ENCODE measurements at places on chromosomes 2 and 18.

DNA sequence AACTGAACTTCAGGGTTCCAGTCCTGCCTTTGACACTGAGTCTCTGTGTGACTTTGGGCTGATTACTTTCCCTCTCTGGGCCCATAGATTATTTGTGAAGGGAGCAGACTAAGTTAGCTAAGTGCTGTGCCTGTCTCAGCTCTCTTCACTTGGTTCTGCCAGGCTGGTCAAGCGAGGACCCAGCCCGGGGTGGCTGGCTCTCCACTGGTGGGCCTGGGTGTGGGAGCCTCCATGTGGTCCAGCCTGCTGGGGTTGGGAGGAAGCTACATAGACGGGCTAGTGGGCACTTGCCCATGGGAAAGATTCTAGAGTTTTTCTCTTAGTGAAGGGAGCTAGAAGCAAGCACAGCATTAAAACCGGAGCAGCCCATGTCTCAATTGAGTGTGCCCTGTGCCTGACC, 59.0 kb downstream of the DYSF start:
- DNase-seq = no peak

DNA sequence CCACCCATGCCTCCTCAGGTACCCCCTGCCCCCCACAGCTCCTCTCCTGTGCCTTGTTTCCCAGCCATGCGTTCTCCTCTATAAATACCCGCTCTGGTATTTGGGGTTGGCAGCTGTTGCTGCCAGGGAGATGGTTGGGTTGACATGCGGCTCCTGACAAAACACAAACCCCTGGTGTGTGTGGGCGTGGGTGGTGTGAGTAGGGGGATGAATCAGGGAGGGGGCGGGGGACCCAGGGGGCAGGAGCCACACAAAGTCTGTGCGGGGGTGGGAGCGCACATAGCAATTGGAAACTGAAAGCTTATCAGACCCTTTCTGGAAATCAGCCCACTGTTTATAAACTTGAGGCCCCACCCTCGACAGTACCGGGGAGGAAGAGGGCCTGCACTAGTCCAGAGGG, 803 bp upstream of the DES start:
- DNase-seq = no peak

DNA sequence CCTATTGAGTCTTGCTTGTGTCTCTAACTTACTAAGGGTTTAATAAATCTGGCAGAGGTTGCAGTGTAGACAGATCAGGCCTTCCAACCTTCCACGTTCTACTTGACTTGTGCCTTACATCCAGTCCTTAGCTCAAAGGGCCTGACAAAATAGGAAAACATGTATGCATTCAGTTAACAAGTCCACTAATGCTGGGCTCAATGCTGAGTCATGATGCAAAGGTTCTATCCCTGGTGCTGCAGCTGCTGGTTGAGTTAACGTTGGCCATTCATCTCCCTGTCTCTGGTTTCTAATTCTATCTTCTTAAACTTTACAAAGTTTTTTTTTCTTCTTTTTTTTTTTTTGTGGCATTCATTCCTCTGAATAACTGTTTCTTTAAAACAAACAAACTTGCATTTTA, 46.3 kb upstream of the ITGB6 start:
- peak; percentile 36 for DNase-seq

DNA sequence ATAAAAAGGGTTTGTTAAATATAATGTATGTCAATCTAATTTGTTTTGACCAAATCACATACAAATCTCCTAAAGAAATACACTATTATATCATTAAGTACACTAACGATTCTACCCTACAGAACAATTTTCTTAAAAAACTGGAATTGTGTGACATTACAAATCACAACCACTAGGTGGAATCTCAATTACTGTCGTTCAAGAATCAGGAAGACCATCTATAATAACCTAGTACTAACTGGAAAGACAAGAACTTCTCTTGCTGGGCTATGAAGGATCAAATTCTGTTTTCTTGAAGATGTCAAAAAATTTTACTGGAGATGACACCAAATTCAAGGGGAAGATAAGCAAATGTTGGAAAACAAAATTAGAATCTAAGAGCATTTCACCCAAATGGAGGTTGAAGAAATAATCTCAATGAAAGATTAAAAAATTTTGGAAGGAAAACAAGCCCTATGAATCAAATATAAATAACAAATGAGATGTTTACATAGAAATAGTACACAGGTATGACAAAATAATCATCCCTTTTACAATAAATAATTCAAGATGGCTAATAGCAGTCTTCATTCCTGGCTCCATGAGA, 110.9 kb downstream of the STK39 start:
- DNase-seq = peak; percentile 49

DNA sequence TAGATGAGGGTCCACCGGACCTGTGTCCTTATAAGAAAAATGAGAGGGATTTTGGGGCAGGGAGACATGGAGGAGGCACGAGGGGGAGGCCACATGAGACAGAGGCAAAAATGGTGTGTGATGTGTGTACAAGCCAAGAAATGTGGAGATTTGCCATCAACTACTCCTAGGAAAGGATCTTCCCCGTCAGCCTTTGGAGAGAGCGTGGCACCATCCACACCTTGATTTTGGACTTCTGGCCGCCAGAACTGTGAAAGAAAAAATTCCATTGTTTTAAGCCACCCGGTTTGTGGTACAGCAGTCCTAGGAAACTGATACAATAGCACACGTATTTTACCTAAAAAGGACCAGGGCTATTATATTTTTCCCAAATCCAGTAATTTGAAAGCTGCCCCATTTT, 829.0 kb upstream of the SALL3 start:
- DNase-seq = no peak

DNA sequence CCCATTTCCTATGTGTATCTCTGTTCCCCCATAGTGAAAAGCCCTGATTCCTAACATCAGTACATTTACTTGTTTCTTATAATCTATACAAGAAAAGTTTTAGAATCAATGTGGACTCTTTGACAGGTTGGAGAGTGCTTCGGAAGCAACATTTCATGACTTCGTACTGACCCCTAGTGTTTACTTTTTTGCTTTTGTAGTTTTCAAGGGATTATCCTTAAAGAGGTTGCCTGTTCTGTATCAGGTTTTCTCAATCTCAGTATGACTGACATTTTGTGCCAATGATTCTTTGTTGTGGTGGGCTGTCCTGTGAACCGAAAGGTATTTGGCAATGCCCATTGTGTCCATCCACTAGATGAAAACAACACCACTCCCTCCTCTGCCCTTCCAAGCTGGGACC, 43.3 kb upstream of the SERPINB2 start:
- peak; percentile 58 for DNase-seq

- peak; percentile 19 for DNase-seq
These were observed 11.0 kb downstream of the ITGA4 start for GRCh38 chr2:181467966-181468707.

DNA sequence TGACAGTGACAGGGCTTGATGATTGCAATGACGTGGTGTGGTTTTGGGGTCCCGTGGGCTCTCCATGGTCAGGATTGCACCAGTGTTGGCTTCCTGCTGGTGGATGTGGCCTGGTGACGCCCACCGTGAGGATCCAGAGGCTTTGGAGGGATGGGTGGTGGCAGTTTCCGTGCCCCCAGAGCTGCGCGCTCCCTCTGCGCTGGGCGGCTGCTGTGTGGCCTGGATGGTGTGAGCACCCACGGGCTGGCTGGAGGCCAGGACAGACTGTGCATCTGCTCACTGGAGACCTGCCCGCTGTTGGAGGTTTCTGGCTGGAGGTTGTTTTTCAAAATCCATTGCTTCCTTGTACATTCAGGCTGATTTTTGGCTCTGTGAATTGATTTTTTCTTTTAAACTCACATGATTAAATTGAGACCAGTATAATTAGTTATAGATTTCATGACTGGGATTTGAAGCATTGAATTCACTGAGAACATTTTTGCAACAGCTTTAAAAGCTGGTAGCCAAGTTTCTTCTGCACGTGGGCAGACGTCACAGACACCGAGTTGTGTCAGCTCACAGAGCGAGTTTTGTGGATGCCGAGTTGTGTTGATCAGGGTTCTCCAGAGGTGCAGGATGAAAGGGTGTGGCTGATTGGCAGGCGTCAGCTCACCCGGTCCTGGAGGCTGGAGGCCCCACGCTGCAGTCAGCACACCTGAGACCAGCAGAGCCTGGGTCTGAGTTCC, 72.7 kb downstream of the KCNG2 start:
- DNase-seq = no peak

GRCh38 chr2:110157153-110157793, 41.7 kb upstream of the MALL start:
- DNase-seq = peak; percentile 70

DNA sequence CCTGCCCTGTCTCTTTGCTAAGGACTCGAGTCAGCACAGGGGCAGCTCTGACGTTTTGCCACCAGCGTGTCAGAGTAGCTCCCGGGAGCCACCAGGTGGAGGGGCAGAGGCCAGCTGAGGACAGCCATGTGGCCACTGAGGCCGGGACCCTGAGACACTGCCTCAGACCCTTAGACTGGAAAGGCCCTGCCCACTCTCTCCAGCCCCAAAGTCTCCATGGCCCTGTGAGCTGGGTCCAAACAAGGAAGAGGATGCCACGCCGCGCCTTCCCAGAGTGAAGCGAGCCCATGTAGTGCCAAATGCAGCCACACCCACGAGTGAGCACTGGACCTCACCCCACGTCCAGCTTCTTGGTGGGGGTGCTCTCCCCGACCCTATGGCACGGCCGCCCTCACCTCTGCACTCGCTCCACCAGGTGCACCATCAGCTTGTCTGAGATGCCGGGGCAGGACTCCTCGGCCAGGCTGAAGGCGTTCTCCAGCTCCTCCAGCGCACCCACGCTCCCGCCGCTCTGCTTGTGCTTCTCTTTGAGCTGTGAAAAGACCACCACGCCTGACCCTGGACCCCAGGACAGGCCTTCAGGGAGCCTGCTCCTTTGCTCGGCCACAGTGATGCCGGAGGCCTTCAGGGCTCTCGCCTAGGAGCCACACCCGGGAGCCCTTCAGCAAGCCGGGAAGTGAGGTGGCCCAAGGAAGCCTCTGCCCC, 12.2 kb downstream of the STK25 start:
- DNase-seq = no peak

GRCh38 chr2:24721470-24721869, 71.7 kb downstream of the PTRHD1 start:
- peak; percentile 68 for DNase-seq

GRCh38 chr2:96501886-96502810, 3.0 kb downstream of the NEURL3 start:
- no peak for DNase-seq

DNA sequence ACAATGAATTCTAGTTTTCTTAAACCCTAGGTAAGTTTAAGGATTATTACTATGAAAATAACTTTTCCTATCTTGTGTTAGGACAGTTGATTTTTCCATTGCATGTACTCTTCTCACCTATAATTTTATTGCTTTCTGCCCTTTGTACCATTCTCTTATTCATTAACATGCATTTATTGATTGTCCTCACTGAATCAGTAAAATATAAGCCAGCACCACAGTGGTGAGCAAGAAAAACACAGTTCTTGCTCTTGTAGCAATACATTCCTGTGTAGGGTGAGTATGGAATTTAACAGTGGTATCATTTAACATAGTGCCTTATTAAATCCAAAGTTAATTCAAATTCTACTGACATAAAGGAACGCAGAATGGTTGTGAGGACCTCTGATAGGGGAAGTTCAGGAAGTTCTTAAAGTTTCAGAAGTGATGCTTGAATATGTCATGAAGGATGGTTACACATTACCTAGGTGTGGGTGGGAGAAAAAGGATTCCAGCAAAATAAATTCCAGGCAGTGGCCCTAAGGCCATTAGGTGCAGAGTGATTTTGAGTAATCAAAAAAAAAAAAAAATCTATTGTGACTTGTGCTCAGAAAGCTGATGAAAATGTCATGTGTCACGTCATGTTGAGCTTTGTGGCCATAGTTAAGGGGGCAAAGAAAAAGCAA, 104.7 kb upstream of the DSEL start:
- DNase-seq = no peak

- no peak for DNase-seq
These were observed 75.4 kb upstream of the CHRNA1 start for GRCh38 chr2:174839662-174840061.

DNA sequence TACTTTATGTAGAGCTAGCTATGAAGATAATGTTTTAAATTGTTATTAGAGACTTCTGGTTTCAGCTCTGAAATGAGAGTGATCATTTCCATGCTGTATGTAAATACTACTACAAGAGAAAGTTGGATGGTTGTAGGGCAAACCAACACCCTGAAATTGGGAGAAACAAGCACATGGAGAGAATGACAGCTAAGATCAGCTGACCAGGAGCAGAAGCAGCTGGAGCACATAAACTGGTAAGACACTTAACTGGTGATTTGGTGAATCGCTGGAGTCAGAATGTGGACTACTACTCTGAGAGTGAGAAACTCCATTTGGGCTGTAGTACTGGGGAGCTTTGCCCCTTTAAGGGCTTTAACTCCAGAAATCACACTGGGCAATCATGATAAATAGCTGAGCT, 226.8 kb downstream of the RND3 start:
- no peak for DNase-seq

GRCh38 chr2:205139822-205140463, 542.4 kb upstream of the NRP2 start:
- no peak for DNase-seq

DNA sequence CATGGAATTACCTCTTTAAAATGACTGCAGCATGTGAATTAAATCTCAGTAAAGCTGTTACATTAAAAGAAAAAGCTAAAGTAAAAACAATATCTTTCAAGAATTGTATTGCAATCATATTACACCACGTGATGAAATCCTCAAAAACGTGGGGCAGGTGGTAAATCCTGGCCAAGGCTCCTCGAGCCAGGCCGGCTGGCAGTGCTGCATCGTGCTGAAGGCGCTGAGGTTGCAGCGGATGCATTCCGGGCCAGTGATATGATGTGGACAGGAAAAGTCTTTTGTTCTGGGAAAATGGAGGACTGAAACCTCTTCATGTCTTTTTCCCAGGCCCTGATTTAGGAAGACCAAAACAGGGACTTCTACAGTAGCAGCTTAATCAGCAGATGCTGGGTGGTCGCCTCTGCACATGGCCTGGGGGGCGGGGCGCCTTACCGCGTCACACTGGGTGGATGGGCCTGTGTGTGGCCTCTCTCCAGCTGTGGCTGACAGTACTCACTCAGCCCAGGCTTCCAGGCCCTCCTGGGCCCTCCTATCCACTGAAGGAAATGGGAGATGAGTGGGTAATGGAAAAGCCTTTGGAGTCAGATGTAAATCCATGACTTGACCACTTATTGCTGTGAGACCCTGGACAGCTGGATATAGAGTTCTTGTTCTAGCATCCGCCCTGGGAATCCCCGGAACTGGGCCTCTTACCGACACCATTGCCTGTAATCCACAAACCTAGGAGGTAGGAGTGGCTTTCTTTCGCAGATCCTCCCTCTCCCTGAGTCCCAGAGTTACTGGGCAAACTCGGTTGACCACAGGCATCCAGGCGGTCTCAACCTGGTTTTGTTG, 45.1 kb downstream of the PROC start:
- DNase-seq = peak; percentile 21

DNA sequence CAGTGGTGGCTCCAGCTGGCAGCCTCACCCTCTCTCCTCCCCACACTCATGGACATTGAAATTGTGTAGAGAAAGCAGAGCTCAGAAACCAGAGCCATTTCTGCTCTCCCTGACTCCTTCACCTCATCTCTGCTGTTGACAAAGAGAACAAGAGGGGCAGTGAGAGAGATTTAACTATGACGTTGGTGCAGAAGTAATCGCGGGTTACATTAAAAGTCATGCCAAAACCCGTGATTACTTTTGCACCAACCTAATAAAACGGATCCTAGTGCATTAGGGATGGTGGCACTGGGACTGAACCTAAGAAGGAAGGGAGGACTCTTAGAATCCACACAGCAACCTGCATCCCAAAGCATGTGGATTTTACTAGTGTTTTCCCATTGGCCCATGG, 113.3 kb upstream of the CDC42EP3 start:
- DNase-seq = no peak

Data from fibroblast of skin of right biceps (primary cell).